Right ventricle myocardium inferior (tissue), 1 donor: ENCODE measurements at places on chromosomes 6 and 20. TPM values are rescaled to one million over a fixed set of nuclear protein-coding genes. Genes with fewer than 3 reads are reported as not detected.

NRSN2 gene
- total RNA-seq: 19.8 TPM

DEFB132 gene
- not detected for total RNA-seq

TUBB2B gene
- total RNA-seq: 0.97 TPM

CST5 gene
- not detected for total RNA-seq

ASIP gene
- total RNA-seq: 15.0 TPM

POM121L2 gene
- not detected for total RNA-seq

OXT gene
- 0.54 TPM for total RNA-seq

WFDC2 gene
- total RNA-seq: 0.95 TPM

BPIFB1 gene
- total RNA-seq: not detected

LY6G5B gene
- 3.9 TPM for total RNA-seq

FKBP1C gene
- total RNA-seq: 0.68 TPM
